H9 (cell line): ENCODE measurements at places on chromosomes 12 and 14. TPM values are rescaled to one million over a fixed set of nuclear protein-coding genes. Genes with fewer than 3 reads are reported as not detected.

The ASPG gene
- 0.24 and 0.33 TPM in 2 replicates for total RNA-seq

The RHOJ gene
- total RNA-seq, result not detected in 2 replicates

The HOXC12 gene
- not detected in 2 replicates for total RNA-seq

GRCh38 chr14:71371711-71372396, 464.6 kb downstream of the PCNX1 start:
- H3K27ac ChIP-seq, result no peak overlapping the region
- no peaks in the 10 kb centered on the region for H3K27me3 ChIP-seq
- H3K4me1 ChIP-seq, result 0 out of 2 replicates have a peak, but pooled peaks cover 2% of the 10 kb centered on the region
- H3K4me3 ChIP-seq, result no peak overlapping the region
- H3K36me3 ChIP-seq, result peaks cover 11% of the 10 kb centered on the region
- no peak for DNase-seq

DNA sequence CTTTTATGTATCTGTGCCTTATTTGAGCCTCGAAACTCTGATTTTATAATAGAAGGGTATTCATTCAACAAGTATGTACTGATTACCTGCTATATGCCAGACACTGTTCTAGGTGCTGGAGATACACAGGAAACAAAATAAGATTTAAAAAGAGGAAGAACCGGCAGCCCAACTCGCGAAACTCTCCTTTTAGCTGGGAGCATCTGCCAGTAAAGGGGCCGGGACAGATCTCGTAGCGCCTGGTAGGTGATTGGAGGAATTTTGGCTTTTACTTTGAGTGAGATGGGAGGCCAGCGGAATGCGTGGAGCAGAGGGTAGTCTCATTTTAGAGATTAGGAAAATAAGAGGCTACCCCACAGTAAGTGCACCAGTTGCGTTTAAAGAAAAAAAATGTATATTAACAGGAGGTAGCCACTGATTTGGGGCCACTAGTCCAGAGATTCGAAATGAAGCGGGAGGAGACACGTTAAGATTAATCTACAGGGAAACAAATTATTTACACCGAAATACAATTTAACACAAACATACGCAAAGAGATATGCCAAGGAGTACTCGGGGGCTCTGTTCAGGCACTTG, 520 bp upstream of the MON2 start:
- no peaks in the 10 kb centered on the region for H3K27me3 ChIP-seq
- peaks cover 4% of the 10 kb centered on the region; the same call in 1 of the 3 replicates for H3K36me3 ChIP-seq
- H3K4me3 ChIP-seq, result peak overlapping the region; percentile 86
- no peak overlapping the region for H3K27ac ChIP-seq
- no peaks in the 10 kb centered on the region for H3K4me1 ChIP-seq

DNA sequence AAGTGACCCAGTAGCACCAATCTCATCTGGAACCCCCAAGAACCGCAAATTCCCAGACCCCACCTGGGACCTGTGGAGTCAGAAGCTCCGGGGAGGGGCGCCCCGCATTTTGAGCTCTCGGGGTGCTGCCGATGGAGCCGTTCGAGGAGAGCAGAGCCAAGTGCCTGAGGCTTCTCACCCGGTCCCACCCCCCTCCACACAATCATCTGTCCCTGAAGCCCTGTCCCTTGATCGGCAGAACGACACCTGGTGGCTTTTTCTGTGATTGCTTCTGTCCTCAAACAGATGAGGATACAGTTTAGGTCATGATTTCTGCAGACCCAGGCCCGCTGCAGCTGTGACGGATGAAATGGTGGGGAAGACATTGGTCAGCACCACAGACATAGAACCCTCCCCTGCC, 74.7 kb downstream of the NOC4L start:
- DNase-seq, result peak; percentile 83
- peaks cover 6% of the 10 kb centered on the region; the same call in 1 of the 2 replicates for H3K27me3 ChIP-seq
- no peak overlapping the region for H3K4me3 ChIP-seq
- no peak overlapping the region for H3K27ac ChIP-seq

- H3K4me1 ChIP-seq, result no peaks in the 10 kb centered on the region
- H3K27me3 ChIP-seq, result no peaks in the 10 kb centered on the region
- no peak overlapping the region for H3K4me3 ChIP-seq
- H3K36me3 ChIP-seq, result peaks cover 24% of the 10 kb centered on the region
- H3K27ac ChIP-seq, result no peak overlapping the region
Observed at GRCh38 chr12:61808856-61809255, 451.3 kb upstream of the USP15 start.

- H3K27me3 ChIP-seq, result no peaks in the 10 kb centered on the region
- no peak overlapping the region for H3K4me3 ChIP-seq
- H3K36me3 ChIP-seq, result no peaks in the 10 kb centered on the region
- DNase-seq, result no peak
- H3K27ac ChIP-seq, result no peak overlapping the region
- no peaks in the 10 kb centered on the region for H3K4me1 ChIP-seq
Observed at GRCh38 chr12:25655702-25656101, 102.6 kb upstream of the LMNTD1 start.

GRCh38 chr12:15165012-15165659, 56.1 kb downstream of the RERG start:
- no peaks in the 10 kb centered on the region for H3K4me1 ChIP-seq
- no peak overlapping the region for H3K4me3 ChIP-seq
- H3K27me3 ChIP-seq, result no peaks in the 10 kb centered on the region
- no peak overlapping the region for H3K27ac ChIP-seq
- DNase-seq, result no peak

- no peaks in the 10 kb centered on the region for H3K36me3 ChIP-seq
- no peaks in the 10 kb centered on the region for H3K27me3 ChIP-seq
- no peak overlapping the region for H3K27ac ChIP-seq
Observed at GRCh38 chr14:104265918-104266630, 127.7 kb downstream of the KIF26A start.

- peaks cover 14% of the 10 kb centered on the region; the same call in 1 of the 2 replicates for H3K4me1 ChIP-seq
- no peaks in the 10 kb centered on the region for H3K27me3 ChIP-seq
- H3K36me3 ChIP-seq, result peaks cover 17% of the 10 kb centered on the region
- H3K27ac ChIP-seq, result no peak overlapping the region
Observed at GRCh38 chr12:56629459-56630179, 507 bp downstream of the BAZ2A start.

- no peak for DNase-seq
- H3K36me3 ChIP-seq, result peaks cover 4% of the 10 kb centered on the region
- H3K27me3 ChIP-seq, result no peaks in the 10 kb centered on the region
- no peak overlapping the region for H3K27ac ChIP-seq
- no peaks in the 10 kb centered on the region for H3K4me1 ChIP-seq
Observed at GRCh38 chr12:53585448-53586125, 40.6 kb downstream of the ATF7 start.

- no peaks in the 10 kb centered on the region for H3K27me3 ChIP-seq
- H3K4me1 ChIP-seq, result peaks cover 2% of the 10 kb centered on the region; the same call in 1 of the 2 replicates
- DNase-seq, result no peak
Observed at GRCh38 chr12:18486036-18486435, 224.7 kb downstream of the PIK3C2G start.

DNA sequence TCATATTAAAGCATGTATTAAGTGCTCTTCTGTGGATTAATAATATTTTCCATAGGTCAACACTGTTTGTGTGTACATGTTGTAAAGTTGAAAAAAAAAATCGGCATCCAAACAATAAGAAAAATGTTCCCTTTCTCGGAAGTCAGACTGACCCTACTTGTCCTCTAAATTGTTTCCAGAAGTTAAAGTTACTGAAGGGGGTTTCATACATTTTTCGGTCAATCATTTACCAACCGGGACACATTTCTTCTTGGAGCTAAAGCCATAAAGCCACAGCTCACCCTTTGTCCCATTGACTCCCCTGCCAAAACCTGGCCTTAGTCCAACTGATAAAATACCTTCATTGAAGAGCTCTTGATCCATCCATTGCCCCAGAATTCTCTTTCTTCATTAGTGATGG, 230.0 kb downstream of the ANO2 start:
- H3K4me1 ChIP-seq, result no peaks in the 10 kb centered on the region
- DNase-seq, result no peak
- no peak overlapping the region for H3K27ac ChIP-seq
- no peaks in the 10 kb centered on the region for H3K36me3 ChIP-seq
- H3K27me3 ChIP-seq, result no peaks in the 10 kb centered on the region

DNA sequence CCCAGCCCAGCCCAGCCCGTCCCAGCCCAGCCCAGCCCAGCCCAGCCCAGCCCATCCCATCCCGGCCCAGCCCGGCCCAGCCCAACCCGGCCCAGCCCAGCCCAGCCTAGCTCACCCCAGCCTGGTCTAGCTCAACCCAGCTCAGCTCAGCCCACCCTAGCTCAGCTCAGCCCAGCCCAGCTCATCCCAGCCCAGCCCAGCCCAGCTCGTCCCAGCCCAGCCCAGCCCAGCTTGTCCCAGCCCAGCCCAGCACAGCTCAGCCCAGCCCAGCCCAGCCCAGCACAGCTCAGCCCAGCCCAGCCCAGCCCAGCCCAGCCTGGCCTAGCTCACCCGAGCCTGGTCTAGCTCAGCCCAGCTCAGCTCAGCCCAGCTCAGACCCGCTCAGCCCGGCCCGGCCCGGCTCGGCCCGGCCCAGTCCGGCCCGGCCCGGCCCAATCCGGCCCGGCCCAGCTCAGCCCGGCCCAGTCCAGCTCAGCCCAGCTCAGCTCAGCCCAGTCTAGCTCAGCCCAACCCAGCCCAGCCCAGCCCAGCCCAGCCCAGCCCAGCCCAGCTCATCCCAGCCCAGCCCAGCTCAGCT, 184.7 kb downstream of the TMEM121 start:
- no peak for DNase-seq
- no peaks in the 10 kb centered on the region for H3K4me1 ChIP-seq
- no peaks in the 10 kb centered on the region for H3K36me3 ChIP-seq
- H3K27me3 ChIP-seq, result no peaks in the 10 kb centered on the region

DNA sequence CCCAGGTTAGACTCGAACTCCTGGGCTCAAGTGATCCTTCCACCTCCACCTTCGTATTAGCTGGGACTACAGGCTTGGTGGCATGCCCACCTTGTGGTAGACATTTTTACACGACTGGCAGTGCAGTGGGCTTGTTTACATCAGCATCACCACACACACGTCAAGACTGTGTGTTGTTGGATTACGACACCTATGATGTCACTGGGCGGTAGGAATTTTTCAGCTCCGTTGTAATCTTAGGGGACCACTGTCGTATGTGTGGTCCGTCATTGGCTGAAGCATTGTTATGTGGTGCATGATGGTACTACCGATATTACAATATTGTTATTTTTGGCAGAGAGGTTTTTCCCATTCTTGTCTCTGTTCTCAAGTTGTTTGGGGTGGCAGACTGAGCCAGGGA, 50.7 kb downstream of the TSPAN9 start:
- no peaks in the 10 kb centered on the region; the same call in 2 of the 3 replicates for H3K36me3 ChIP-seq
- no peak for DNase-seq
- no peaks in the 10 kb centered on the region for H3K4me1 ChIP-seq
- no peak overlapping the region for H3K4me3 ChIP-seq
- no peaks in the 10 kb centered on the region for H3K27me3 ChIP-seq

- H3K27ac ChIP-seq, result no peak overlapping the region
- H3K4me1 ChIP-seq, result no peaks in the 10 kb centered on the region
- H3K4me3 ChIP-seq, result no peak overlapping the region
- no peaks in the 10 kb centered on the region for H3K27me3 ChIP-seq
Observed at GRCh38 chr14:91732859-91733477, 1.1 kb upstream of the CATSPERB start.

GRCh38 chr14:94388384-94389103, at the start of gene SERPINA1:
Gene SERPINA1 (minus strand): TSS chr14:94388602. CDS start chr14:94383237, 5,365 bp downstream.
- H3K36me3 ChIP-seq, result no peaks in the 10 kb centered on the region
- DNase-seq, result no peak
- no peak within 1 kb of the TSS for H3K27ac ChIP-seq
- H3K27me3 ChIP-seq, result no peaks in the 10 kb centered on the region
- H3K4me3 ChIP-seq, result no peak within 1 kb of the TSS; the same call in 2 of the 3 replicates
- H3K4me1 ChIP-seq, result peaks cover 2% of the 10 kb centered on the region; the same call in 1 of the 2 replicates

DNA sequence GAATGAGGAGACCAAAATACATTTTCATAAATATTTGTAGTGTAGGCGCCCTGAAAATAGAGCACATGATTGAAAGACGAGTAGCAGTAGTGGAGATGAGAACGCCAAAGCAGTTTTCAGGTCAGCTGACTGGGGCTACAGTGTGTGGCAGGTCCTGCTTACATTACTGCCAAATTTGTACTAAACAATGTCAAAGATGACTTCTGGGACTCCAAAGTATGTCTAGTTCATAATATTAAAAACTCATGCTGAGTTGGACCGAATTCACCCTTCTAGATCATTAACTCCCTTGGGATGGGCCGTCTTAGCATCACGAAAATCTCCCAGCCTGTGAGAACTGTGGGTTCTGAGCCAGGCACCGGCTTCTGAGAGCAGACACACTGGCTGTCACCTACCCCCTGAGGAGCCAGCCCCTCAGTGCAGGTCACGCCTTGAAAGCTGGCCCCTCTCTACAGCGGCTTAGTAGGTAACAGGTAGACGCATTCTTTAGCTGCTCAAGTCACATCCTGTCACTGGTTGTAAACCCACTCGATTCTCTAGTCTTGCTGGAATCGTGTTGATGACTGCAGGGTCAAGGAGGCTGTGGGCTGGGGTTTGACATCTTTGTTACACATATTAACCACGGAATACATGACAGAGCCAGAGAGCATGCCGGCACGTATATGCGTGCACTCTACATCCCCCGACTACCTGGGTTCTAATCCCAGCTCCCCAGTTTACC, 210.4 kb downstream of the ETV6 start:
- peaks cover 15% of the 10 kb centered on the region for H3K36me3 ChIP-seq
- no peaks in the 10 kb centered on the region for H3K27me3 ChIP-seq
- H3K4me3 ChIP-seq, result no peak overlapping the region
- no peak overlapping the region for H3K27ac ChIP-seq

- H3K4me3 ChIP-seq, result peak overlapping the region; percentile 85
- peak overlapping the region; percentile 76 for H3K27ac ChIP-seq
- no peaks in the 10 kb centered on the region for H3K36me3 ChIP-seq
- 0 out of 2 replicates have a peak, but pooled peaks cover 2% of the 10 kb centered on the region for H3K4me1 ChIP-seq
- no peak for DNase-seq
Observed at GRCh38 chr14:21309238-21309636, 29.4 kb downstream of the RPGRIP1 start.

- H3K27ac ChIP-seq, result no peak overlapping the region
- H3K4me3 ChIP-seq, result no peak overlapping the region
- no peaks in the 10 kb centered on the region for H3K4me1 ChIP-seq
- DNase-seq, result peak; percentile 30
Observed at GRCh38 chr12:1865284-1865866, 45.0 kb downstream of the LRTM2 start.

DNA sequence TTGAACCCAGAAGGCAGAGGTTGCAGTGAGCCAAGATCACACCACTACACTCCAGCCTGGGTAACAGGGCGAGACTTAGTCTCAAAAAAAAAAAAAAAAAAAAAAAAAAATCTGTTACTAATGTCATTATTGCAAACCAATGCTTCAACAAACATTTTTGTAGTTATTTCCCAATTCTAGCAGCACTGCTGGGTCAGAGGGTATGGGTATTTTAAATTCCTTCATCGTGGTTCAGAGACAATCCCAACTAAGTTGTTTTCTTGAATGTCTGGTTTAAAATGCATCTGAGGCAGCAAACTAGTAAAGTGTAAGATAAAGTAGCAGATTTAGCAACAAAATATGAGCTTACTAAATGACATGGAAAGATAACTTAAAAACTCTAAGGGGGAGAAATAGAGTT, 65.6 kb downstream of the FERMT2 start:
- DNase-seq, result no peak
- no peak overlapping the region for H3K27ac ChIP-seq
- no peaks in the 10 kb centered on the region for H3K4me1 ChIP-seq

GRCh38 chr12:62332598-62332997, 72.4 kb downstream of the USP15 start:
- peaks cover 7% of the 10 kb centered on the region; the same call in 1 of the 2 replicates for H3K36me3 ChIP-seq
- no peaks in the 10 kb centered on the region for H3K4me1 ChIP-seq
- H3K4me3 ChIP-seq, result no peak overlapping the region
- H3K27ac ChIP-seq, result no peak overlapping the region

GRCh38 chr14:96739200-96739910, 57.8 kb upstream of the VRK1 start:
- H3K4me1 ChIP-seq, result no peaks in the 10 kb centered on the region
- H3K4me3 ChIP-seq, result no peak overlapping the region
- no peak for DNase-seq

GRCh38 chr12:3962631-3963483, 89.7 kb upstream of the PARP11 start:
- H3K36me3 ChIP-seq, result no peaks in the 10 kb centered on the region
- DNase-seq, result peak; percentile 49
- no peak overlapping the region for H3K4me3 ChIP-seq
